HTR-8/SVneo (cell line): ENCODE measurements at places on chromosomes 5 and 9.
A peak's percentile ranks its signal among the peaks of the same experiment; 100 is the strongest.

GRCh38 chr5:74540622-74541021 lies 99.9 kb downstream of the ENC1 start:
- DNase-seq: no peak

- DNase-seq: no peak
These were observed 602 bp upstream of the CD274 start for GRCh38 chr9:5449521-5450358.

DNA sequence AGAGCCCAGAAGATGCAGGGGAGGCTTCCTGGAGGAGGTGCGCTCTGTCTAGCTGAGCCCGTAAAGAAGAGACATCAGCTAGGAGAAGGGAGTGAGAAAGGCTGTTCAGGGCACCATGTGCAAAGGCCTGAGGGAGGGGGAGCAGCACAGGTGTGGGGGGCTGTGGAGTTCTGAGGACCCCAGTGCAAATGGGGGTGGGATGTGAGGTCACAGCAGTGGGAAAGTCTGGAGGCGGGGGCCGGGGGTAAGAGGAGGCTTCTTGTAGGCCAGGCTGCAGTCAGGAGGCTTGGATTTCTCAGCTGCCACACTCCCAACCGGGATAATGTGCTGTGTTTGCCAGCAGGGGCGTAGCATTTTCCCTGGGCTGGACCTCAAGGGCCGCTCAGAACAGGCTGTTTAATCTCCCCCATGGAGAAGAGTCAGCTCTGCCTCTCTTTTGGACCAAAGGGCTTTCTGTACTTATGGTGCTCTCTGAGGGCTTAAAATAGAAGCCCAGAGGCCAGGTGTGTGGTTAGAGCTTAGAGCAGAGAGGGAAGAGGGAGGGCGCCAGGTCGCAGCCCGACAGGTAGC lies 5.7 kb downstream of the NEURL1B start:
- DNase-seq: no peak

GRCh38 chr5:96972599-96973334 lies 36.9 kb downstream of the LNPEP start:
- no peak for DNase-seq

- DNase-seq: no peak
These were observed 27.9 kb downstream of the CDKN2A start for GRCh38 chr9:21966140-21966851.

GRCh38 chr9:36625006-36625615 lies 52.4 kb downstream of the MELK start:
- peak; percentile 41 for DNase-seq

DNA sequence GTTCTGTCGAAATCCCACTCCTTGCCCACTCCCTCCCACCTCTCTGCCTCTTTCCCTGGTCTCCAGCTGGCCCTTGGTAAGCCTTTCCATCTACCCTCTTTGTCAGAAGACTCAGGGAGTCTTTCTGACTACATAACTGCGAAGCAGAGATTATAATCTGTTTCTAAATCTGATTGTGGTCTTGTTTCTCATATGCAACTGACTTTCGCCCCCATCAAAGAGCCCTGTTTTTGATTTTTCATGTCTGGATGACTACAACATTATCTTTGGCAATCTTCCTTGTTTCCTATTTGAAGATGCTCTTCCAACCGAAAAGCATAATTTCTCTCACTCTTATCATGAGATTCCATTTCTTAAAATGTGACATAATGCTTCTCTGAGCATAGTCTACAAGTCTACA lies 218.2 kb upstream of the ADAMTSL1 start:
- DNase-seq: no peak

DNA sequence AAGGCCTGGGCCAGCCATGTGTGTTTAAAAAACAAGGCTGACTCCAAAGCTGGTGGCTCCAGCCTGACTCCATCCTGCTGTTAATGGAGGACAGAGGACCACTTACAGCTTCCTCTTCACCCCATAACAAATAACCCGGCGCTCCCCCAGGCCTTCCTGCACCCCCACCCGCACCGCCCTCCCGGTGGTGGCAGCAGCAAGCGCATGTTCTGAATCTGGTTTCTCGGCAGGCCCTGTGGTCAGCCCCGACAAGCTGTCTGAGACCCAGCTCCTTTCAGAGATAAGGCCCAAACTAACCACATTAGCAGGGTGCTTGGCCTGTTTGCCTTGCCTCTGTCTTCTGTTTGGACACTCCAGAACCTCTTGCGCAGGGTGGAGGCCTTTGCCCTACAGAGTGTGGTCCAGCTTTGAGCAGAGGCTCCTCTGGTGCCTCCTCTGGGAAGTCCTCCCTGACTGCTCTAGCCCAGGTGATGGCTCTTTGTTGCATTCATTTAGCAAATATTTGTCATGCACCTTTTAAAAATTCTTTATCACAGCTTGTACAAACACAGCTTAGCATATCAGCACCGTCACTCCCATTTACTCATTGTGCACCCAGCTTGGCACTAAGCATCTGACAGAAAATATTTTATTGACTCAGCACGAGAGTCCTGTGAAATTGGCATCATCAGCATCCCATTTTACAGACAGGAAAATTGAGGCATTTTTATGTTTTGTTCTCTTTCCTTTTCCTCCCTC lies 78.4 kb downstream of the NDFIP1 start:
- DNase-seq: no peak

- peak; percentile 60 for DNase-seq
These were observed 337.3 kb upstream of the RFX3 start for GRCh38 chr9:3863111-3863528.

- no peak for DNase-seq
These were observed 37.3 kb downstream of the SARDH start for GRCh38 chr9:133700819-133701320.

DNA sequence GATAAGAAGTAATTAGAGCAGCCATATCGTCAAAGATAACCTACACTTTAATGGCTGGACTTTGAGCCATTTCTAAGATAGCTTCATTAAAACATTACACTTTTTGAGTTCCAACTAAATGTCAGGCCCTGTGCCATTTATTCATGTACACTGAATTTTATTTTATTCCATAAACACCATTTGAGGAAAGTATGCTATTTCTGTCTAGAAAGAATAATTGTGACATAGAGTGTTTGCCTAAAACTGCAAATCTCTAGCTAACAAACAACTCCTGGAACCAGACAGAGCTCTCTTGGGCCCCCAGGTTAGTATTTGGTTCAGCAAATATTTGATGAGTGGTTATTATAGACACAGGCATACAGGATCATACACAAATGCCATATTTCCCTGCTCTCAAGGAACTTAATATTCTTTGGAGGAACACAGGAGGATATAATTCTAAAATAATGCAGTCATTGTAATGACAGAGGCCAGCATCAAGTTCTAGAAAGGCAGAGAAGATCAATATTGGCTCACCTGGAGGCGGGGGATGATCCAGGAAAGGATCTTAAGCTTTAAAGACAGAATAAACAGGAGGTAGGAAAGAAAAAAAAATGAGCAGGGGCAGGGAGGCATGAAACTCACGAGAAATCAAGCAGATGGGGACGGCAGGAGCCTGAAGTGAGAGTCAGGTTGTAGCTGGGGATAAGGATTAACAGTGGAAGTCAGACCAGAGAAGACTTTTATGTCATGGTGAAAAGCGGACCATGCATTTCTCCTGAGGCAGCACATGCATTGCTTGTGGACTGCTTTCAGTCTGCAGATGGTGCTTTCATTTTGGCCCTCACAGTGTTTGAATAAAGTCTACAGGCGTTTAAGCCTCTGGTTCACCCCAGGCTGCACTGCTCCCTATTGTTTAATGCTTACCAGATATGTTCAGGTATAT lies 127.7 kb downstream of the GCNT1 start:
- no peak for DNase-seq
